ENCODE measurements at places on chromosomes 1 and 21.
A peak's percentile ranks its signal among the peaks of the same experiment; 100 is the strongest.

DNA sequence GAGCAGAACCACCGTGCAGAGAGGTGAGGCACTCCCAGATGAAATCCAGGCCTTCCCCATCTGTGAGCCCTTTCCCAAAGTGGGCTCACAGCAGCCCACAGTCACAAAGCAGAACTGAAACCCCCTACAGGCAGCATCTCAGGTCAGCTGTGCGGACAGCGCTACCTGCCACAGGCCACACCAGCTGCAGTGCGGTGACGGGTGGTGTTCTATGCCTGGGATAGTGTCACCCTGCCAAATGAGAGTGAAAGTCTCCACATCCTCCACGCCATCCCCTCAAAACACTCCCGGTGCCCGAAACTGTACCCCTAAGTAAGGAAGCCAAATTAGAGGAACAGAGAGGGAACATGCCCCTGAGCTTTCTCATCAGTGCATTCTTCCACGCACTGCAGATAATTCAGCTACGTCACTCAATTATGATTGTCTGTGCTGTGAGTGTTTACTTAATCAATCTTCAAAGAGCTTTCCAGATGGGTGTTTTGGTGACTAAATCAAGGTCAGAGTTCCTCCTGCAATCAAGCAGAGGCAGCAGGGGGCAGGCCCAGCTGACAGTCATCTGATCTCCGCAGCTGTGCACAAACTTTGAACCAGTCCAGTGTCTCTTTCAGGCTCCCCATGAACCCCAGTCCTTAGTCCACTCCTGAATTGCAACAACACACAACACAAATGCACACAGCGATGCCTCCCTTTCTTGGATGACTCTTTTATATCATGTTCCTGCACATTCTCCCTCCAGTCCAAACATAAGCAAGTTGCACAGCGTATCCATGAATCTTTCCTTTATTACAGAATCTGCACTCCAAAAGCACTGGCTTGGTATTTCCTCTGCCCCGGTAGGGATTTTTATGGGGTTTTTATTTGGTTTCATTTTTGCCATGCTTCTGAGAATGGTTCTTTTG, 150.0 kb downstream of the TOMM20 start:
- DNase-seq = no peak

DNA sequence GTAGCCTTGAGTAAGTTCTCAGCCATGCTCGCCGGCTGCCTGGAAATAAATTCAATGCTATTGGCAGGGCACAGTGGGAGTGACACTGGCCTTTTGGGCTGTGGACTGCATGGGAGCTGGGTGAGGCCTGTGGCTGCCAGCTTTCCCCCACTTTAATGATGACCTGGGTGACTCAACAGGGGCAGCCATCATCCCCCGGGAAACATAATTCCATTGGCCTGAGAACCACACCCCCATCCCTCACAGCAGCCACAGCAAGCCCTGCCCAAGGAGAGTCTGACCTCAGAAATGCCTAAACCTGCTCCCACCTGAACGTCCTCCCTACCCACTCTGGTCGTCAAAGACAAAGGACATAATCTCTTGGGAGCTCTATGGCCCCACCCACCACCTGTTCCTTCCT, 384.0 kb downstream of the LTN1 start:
- no peak for DNase-seq

- DNase-seq = no peak
Observed at GRCh38 chr1:101996825-101997465, at the start of gene OLFM3. OLFM3 (minus strand) TSS chr1:101996926.

DNA sequence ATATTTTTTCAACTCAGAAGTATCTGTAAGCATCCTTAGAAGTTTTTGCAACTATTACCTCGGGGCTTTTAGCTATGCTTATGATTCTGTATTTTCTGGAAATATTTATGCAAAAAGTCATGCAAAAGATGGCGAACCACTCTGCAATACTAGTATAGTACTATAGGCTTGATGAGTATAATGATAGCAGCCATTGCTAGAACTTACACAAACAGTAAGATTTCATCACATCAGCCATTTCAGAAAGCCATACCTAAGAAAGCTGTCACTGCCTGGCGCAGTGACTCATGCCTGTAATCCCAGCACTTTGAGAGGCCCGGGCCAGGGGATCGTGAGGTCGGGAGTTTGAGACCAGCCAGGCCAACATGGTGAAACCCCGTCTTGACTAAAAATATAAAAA, 227.1 kb downstream of the LRRC7 start:
- no peak for DNase-seq

- DNase-seq = peak; percentile 83
Observed at GRCh38 chr1:183023146-183023600, at the start of gene LAMC1. LAMC1 (plus strand) TSS chr1:183023420; CDS start chr1:183023717, 297 bp downstream.

- DNase-seq = no peak
Observed at GRCh38 chr1:101849356-101849755, 147.4 kb downstream of the OLFM3 start.

GRCh38 chr1:36154765-36155407, 1.1 kb upstream of the MAP7D1 start:
- no peak for DNase-seq

DNA sequence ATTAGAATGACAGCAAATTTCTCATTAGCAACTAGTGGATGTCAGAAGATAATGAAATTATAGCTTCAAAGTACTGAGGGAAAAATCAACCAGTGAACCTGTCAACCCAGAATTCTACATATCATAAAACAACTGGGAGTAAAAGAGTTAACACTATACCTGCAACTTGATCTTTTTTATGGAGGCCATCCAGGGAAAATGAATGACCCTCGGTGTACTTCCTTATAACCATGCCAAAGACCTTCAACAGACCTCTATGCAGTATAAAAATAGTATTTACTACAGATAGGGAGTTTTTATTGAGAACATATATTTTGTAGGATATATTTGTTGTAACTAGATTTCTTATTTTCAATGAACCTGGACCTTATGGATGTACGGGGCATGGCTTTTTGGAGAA, 392.5 kb upstream of the ZRANB2 start:
- no peak for DNase-seq
